ENCODE measurements at places on chromosomes 12 and 14.

DNA sequence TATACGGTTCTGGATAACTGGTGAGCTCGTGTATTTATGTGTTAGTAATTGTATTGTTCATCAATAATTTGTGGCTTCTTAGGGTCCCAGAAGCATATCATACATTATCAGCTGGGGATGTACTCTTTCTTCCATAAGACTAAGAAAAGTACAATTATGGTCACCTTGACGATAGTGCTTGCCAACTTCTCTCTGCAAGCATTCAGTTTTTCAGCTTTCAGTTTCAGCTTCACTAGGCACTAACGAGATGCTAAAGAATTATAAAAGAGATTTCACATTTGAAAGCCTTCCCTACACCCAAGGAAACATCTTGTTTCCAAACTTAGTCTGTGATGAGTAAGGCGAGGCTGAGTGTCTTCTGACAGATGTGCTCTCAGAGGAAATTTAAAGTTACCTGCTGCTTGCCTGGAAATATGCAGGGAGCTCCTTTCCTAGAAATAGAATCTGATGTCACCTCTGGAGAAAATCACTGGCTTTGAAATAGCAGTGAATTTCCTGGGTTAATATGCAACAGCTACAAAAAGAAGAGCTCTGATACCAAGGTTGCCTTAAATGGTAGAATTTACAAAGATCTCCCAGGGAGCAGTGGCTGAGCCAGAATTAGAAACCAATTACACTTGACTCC is 1419.9 kb upstream of the TMEM132C start:
- no peak for DNase-seq

DNA sequence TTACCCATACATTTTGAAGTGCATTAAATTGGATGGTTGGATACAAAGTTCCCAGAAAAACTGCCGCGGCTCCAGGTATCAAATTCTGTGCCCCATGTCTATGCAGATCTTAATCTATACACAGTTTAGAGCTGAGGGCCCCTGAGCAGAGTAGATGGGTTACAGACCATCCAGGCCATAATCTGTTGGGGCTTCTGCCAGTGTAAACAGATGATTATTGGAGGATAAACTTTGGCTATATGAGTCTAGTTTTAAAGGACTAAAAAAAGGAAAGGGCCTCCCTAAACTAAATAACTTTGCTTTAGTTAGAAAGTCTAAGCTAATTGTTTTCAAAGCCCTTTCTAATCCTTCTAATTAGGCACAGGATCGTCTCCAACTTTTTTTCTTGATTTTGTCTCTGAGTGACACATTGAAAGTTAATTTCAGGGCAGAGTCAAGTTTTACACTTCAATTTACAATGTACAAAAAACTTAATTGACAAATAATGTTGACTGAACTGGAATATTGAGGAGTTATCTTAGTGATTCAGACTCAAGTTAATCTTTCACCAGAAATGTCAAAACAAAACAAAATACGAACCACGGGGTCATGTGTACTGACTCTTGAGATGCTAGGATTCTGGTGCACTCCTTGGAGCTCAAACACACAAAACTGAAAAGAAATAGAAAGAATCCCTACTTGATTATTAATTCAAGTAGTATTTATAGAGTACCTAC is 133.9 kb upstream of the SCAF11 start:
- DNase-seq: no peak

- DNase-seq: no peak
Measured at GRCh38 chr12:87196321-87196720, 832.9 kb downstream of the C12orf50 start.

- DNase-seq: no peak
Measured at GRCh38 chr12:115811045-115811444, 466.4 kb downstream of the MED13L start.

DNA sequence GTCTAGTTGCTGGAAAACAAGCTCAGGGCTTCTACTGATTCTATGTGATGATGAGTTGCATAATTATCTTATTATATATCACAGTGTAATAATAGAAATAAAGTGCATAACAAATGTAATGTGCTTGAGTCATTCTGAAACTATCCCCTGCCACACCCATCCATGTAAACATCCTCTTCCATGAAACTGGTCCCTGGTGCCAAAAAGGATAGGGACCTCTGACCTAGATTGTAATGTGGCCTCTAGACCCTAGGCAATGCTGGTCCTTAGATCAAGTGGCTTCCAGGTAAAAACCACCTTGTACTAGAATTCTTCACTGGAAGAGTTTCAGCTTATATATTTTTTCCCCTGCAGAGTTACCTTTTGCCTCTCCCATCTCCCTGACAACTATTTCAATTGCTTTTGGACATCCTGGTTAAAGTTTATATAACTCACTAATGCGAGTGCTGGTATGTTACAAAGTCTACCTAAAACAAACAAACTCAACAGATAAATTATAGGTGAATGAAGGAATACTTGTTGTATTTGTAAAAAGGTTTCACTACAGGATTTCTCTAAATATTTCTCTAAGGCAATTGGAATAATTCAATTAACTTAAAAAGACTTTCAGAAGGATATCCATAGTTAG is 462.5 kb downstream of the NAV3 start:
- DNase-seq: no peak

GRCh38 chr14:63737582-63738006 is 9.7 kb upstream of the SGPP1 start:
- no peak for DNase-seq

DNA sequence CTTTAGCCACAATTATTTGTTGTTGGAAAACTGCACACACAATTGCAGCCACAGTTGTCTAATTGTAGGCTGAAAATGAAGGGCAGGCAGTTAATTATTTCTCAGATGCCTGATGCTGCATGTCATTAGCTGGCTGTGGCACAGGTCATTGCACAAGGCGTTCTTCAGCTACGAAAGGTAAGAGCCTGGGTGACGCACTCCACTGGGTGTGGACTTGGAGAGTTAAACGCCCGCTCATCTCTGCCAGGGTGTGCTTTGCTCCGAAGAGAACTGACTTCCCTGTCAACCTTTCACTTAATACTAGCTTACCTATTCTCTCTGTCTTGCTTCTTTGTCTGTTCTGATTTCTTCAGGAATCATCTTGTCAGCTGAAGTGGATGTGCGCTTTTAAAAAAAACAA is 91.4 kb upstream of the CPM start:
- DNase-seq: peak; percentile 86

DNA sequence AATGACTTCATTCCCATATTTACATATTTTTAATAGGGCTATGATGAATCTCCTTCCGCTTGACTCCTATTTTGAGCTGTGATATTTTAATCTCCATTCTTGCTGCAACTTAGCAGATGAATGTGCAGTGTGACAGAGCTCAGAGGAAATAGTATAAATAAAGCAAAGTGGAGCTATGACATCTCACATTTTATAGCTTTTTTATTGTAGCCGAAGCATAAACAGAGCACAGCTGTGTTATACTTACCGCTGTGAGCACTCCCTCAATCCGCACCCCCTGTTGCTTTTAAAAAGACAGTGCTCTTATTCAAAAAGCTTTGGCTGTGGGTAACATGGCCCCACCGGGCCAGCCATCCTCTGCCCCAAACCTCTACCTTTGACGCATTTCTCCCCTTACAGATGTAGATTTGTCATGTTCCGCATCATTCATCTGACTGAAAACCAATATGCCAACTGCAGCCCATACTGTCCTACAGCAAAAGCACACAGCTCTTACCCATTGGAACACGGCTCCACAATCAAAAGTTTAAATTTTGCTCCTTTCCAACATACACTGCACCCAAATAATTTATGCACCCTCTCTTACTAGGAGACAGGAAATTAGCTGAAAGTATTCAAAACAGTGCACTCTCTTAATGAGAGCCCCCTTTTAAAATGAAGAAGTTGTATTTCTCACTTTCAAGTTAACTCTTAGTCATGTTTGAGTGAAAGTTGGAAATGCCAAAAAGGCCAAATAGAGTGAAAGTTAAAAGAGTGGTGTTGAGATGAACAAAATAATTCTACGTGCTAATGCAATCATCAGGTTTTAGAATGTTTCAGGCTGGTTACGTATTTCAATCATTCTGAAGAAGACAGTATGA is 429.3 kb upstream of the SOX5 start:
- DNase-seq: peak; percentile 33

- peak; percentile 35 for DNase-seq
Measured at GRCh38 chr12:131131077-131131807, 177.5 kb downstream of the ADGRD1 start.

- DNase-seq: peak; percentile 43
Measured at GRCh38 chr12:85836197-85837090, at the start of gene RASSF9. RASSF9 (minus strand) TSS chr12:85836409; CDS start chr12:85836201, 208 bp downstream.

- DNase-seq: no peak
Measured at GRCh38 chr14:100369019-100369418, 45.9 kb downstream of the SLC25A47 start.

- DNase-seq: peak; percentile 60
Measured at GRCh38 chr12:57694459-57695019, 607 bp downstream of the OS9 start.

GRCh38 chr12:90978117-90978770 is 23.3 kb upstream of the CCER1 start:
- DNase-seq: no peak

DNA sequence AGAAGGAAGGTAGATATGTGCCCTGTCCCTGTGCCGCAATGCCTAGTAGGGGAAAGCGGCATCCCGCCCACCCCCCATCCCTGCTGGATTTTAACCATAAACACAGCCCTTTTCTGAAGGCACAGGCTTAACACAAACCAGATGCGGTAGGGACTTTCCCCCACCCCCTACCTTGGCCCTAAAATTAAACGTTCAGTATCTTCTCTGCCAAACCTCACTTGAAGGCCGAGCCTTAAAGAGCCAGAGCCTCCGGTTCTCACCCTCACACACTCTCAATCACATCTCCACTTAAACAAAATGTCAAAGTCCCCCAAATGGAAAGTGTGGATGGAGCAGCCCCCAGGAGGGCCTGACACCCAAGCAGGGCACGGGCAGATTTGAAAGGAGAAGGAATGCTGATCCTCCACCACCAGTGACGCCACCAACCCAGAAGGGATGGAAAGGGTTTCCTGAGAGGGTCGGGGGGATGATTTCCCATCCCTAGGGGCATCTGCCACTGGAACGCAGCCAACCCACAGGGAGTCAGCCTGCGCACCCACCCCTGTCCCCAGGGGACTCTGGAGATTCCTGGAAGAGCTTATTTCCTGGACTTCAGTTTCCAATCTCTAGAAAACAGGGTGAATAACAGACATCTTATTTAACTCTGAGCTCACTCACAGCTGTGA is 26.4 kb downstream of the ACTN1 start:
- no peak for DNase-seq

DNA sequence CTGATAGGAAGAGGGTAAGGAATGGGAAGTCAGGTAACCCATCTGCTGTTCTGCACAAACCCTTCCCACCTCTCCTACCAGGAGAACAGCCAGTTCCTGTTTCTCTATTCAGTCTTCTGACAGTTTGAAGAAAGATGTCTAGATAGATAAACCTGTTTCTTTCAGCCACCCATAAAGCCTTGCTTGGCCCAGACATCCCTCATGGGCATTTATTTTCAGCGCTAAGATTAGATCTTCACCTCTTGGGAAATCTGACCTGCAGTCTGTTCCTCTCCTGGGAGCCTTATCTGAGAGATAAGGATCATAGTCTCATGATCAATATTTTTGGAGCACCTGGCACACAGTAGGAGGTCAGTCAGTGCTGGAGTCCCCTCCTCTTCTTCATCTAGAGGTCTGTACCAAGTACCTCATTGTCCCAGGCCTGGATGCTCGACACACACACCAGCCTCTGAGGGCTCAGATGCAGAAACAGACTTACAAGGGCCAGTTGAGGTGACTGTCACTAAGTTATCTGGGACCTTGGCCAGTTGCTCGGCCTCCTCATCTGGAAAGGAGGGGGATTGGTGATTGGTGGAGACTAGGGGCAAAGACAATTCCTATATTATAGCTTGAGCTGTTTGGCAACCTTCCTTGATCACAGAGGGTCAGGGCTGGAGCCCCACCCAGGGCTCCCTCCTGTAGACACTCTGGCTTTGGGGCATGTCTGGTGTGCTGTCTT is 18.2 kb downstream of the ACVRL1 start:
- DNase-seq: no peak

DNA sequence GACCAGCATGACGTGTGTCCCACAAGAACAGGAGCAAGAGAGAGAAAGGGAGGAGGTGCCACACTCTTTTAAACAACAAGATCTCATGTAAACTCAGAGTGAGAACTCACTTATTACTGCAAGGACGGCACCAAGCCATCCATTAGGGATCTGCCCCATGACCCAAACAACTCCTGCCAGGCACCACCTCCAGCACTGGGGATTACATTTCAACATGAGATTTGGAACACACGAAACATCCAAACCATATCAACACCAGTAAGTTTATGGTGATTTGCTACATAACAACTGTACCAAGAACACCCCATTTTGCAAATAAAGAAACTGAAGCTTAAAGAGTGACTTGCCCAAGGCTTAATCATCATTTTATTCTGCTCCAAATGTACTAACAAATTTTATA is 23.7 kb upstream of the OR6J1 start:
- DNase-seq: no peak

DNA sequence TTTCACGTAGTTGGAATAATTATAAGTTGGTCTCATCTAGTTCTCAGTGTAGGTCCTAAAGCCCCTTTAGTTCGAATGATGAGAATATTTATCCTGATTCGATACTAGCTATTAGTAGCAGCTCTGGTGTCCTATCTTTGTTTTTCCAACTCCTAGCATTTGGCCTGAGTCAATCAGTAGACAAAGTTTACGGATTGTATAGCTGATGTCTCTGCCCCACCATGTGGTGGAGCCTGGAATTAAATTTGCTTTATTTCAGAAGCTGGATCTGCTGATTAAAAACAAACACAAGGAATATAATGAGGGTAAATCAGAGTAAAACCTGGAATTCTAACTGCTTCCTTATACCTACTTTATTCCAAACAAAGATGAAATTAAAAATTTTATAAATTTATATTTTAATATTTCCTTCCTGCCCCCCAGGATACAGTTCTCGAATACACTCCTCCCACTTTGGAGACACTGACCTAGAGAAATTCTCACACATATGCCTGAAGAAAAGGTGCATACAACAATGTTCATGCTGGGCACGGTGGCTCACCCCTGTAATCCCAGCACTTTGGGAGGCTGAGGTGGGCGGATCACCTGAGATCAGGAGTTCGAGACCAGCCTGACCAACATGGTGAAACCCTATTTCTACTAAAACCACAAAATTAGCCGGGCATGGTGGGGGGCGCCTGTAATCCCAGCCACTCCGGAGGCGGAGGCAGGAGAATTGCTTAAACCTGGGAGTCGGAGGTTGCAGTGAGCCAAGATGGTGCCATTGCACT is 7.6 kb upstream of the BRMS1L start:
- DNase-seq: no peak

DNA sequence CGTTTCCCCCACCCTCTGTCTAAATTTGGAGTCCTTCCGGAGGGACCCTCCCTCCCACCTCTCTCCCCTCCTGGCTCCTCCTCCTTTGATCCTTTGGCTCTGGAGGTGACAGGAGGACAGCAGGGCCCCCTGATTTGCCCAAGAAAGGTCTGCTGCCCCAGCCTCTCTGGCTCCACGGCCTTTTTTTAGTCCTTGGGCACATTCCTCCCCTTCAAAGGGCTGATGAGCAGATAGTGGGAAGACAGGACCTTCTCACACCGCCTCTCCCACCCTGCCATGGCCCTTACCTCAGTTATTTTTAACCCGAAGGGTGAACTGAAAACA is 196 bp upstream of the MYH6 start:
- DNase-seq: no peak

All from mucosa of descending colon (tissue), 3 donors.